Activated CD4-positive, CD25-positive, alpha-beta regulatory T cell (primary cell): ENCODE measurements at places on chromosomes 6 and 20.

GRCh38 chr20:14235355-14235754, 102.1 kb downstream of the FLRT3 start:
- no peak for DNase-seq

- no peak for DNase-seq
Observed at GRCh38 chr20:48339986-48340882, 487.6 kb downstream of the PREX1 start.

GRCh38 chr20:23043376-23043775, 6.1 kb downstream of the THBD start:
- no peak for DNase-seq

- DNase-seq = no peak
Observed at GRCh38 chr6:5946181-5946580, 60.5 kb downstream of the NRN1 start.

- no peak for DNase-seq
Observed at GRCh38 chr6:131923356-131923755, 27.8 kb downstream of the CCN2 start.

DNA sequence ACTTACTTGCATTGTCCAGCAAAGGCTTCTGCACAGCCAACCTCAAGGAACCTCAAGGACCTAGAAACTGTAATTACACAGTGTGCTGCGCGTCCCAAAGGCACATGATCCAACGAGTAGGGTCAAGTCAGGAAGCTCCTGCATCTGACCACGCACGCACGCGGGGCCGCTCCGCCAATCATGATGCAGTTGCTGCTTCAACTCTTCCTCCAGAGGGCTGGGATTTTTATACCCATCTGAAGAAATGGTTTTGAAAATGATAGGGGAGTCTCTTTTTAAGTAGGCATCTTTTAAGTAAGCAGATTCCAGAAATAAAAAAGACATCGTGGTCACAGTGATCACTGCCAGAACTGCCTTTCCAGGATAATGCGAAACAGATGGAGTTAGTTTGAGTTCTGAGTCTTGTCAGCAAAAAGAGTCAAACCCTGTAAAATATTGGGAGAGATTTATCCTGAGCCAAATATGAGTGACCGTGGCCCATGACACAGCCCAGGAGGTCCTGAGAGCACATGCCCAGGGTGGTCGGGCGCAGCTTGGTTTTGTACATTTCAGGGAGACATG, 34.0 kb downstream of the KIF25 start:
- DNase-seq = no peak

- DNase-seq = no peak
Observed at GRCh38 chr20:63234693-63235398, 859 bp upstream of the BIRC7 start.

DNA sequence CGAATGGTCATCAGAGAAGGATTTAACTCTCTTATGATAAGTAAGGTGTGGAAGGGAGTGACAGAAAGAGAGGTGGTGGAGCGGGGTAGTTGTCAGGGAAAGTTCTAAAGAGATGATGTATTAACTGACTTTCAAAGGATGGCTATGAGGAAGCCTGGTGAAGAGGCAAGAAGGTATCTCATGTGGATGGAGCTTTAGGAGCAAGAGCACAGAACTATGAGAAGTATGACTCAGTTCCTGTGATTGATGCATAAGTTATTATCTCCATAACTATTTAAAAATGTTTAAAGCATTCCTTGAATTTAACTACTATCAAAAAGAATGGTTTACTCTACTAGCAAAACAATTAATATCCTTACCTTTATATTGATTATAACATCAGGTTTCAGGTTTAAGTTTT, 28.8 kb downstream of the AK9 start:
- no peak for DNase-seq

- DNase-seq = no peak
Observed at GRCh38 chr20:16846006-16846405, 97.8 kb downstream of the OTOR start.

GRCh38 chr6:138815797-138816528, 20.1 kb downstream of the ECT2L start:
- DNase-seq = no peak

GRCh38 chr6:167866642-167867041, 39.9 kb downstream of the AFDN start:
- no peak for DNase-seq

DNA sequence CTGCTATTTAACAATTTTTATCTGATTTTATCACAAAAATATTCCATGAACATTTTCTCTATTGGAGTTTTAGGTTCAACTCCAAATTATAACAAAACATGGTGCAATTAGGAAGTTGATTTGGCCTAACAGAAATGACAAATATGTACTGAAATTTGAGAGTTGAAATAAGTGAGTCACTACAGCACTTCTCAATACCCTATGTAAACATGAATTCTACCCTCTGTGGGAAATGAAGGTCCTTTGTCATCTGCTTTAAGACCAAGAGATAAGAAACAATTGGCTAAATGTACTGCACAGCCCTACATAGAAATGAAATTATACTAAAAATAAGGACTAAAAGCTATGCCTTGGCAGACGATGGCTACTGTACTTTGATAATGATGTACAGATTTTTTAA, 86.2 kb upstream of the BEND6 start:
- DNase-seq = no peak

- no peak for DNase-seq
Observed at GRCh38 chr6:4434655-4435054, 299.3 kb upstream of the ECI2 start.

- peak; percentile 8 for DNase-seq
Observed at GRCh38 chr6:137851669-137852068, 15.4 kb upstream of the TNFAIP3 start.

- no peak for DNase-seq
Observed at GRCh38 chr6:44537306-44538049, 150.0 kb downstream of the CDC5L start.

DNA sequence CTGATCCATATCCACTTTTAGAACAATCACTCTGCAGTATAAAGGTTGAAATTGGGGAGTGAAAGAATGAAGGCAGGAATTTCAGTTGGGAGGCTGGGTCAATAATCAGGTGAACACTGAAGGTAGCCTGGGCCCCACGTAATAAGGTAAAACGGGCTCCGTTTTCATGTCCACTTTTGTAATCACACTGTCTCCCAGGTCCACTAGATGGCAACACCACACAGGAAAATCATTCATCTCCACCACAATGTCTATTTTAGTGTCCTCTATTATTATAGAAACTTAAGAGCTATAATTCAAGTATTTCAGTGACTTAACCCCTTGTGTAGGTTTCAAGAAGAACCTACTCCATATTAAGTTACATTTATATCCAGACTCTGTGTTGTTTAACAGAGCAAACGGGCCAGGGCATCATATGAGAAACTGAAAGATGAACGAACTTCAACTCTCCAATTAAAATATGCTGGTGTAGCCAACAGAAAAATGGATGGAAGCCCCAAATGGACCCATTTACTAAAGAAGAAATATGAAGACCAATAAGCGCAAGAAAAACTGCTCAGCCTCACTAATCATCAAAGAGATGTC, 45.9 kb upstream of the MC3R start:
- DNase-seq = no peak

DNA sequence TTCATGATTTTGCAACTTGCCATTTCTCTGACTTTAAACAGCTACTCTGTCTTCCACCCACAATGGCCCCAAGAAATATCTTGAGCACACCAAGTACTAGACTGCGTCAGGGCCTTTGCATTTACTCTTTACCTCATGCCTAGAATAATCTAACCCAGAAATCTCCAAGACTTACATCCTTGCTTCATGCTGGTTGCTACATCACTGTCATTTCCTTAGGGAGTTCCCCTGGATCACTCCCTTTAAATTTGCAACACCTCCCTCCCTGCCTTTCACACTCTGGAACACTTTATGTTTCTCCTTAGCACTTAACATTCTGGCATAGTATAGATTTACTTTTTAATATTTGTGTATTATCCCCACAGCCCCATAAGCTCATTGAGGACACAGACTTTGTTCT, 4.9 kb upstream of the ELOVL5 start:
- DNase-seq = no peak

DNA sequence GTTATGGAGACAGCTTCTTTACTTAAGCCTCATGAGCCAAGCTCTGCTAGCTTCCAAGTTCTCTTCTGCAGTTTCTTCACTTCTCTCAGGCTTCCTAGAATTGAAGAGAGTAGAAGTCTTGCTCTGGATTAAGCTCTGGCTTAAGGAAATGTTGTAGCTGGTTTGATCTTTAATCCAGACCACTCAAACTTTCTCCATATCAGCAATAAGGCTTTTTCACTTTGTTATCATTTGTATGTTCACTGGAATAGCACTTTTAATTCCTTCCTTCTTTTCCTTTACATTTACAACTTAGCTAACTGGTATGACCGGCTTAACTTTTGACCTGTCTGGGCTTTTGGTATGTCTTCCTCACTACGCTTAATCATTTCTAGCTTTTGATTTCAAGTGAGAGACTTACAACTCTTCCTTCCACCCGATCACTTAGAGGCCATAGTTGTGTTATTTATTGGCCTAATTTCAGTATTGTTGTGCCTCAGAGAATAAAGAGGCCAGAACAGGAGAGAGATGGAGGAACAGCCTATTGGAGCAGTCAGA, 236.6 kb upstream of the BMP2 start:
- DNase-seq = no peak

DNA sequence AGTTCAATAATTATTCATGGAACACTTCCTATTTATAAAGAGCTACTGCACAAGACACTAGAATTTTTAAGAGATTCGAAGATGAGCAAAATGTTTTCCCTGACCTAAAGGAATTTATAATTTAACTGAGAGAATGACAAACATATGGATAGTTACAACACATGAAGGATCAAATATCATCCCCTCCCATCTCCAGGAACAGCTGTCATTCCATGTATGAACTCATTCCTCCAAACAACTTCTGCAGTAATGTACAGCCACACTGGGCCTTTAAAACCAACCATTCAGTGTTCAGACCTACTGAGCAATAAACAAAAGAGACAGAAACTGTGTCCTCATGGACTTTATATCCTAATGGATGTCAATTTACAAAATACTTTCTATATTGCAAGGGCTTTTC, 87.8 kb downstream of the KIF16B start:
- no peak for DNase-seq

GRCh38 chr6:108690326-108691049, 129.8 kb downstream of the FOXO3 start:
- DNase-seq = no peak

DNA sequence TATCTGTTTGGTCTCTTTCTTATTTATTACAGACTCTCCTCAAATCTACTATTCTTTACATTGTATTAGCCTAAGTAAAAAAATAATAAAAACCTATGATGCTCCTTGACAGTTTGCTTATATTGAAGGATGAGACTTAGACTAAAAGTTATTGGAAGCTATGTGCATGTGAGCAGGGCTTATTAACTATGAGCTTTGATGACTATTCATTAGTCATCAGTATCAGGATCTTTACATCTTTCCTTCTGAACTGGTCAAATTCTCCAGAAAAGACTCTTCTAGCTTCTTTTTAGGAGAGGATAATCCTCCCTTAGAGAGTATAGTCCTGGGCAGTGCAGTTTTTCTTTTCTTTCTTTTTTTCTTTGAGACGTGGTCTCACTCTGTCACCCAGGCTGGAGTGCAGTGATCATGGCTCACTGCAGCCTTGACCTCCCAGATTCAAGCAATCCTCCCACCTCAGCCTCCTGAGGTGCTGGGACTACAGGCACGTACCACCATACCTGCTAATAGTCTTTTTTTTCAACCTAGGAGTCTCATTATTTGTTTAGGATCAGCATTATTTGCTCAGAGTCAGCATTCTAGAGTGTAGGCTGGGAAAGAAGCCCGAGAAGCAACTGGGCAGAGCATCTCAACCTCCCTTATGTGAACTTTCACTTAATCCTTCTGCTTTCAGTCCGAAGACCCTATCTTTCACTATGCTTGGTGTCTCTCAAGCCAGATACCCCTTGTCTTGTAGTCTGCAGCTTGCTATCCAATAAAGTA, 37.1 kb upstream of the YWHAB start:
- no peak for DNase-seq

DNA sequence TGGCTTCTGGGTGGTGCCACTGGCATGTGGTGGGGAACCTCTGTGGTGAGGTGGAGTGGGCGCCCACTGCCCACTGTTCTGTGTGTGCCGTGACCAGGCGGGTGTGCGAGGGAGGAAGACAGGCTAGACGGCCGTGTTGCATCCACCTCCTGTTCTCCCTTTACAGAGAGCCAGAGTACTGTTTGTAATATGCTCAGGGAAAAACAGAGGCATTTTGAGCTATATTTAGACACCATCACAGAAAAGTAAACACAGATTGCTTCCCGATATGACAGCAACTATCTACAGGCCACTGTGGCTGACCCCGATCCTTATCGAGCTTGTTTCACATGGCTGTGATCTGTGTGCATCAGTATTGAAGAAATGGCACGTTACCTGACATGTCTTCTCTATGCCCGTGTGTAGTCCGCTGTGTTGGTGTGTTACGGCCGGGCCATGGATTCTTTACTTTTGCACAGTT, 45.6 kb downstream of the ARID1B start:
- DNase-seq = no peak

DNA sequence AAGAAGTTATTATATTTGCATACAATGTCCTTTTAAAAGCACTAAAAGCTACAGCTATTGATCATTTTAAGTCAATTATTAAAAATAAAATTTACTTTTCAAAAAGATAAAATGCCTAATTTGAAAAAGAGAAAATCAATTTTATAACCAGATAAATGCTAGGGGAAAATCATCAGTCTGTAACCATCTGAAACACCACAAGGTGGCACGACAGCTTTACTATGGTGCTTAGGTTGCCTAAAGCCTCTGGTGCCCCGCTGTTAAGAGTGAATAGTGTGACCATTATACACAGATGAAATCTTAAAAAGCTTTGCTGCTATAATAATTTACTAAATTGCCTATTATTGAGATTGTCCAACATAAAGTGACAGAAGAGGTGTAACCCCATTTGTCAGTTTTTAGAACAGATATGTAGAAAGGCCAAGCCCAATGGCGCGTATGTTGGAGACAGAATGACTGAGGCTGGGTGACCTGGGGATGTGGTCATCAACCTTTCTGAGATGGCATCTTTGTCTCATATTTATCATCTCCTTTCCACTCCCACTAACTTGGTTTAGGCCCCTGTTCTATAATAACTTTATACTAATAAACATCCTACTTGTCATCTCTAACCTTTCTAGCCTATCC, 100.8 kb downstream of the MOXD1 start:
- no peak for DNase-seq

- no peak for DNase-seq
Observed at GRCh38 chr20:23212011-23212410, 125.9 kb upstream of the CD93 start.

DNA sequence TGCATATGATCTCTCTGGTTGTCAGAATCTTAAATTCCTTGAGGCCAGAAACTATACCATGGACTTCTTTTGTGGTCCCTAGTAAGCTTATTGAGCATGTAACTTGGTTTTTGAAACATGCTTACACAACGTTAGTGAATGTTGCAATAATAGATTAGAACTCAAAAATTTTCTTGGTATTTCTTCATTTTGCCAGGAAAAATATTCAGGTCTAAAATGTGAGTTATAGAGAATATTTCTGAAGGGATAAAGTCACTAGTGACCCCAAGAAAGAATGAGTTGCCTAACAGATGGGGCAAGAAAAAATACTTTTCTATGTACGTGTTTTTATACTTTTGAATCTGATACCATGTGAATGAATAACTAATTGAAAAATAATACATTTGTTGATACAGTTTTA, 195.4 kb downstream of the TFAP2A start:
- no peak for DNase-seq

- DNase-seq = no peak
Observed at GRCh38 chr20:41169791-41170351, 32.5 kb downstream of the PLCG1 start.

- no peak for DNase-seq
Observed at GRCh38 chr20:15882553-15882952, 690.7 kb downstream of the KIF16B start.
